Activated T-helper 9 cell treated with anti-CD3 and anti-CD28 coated beads, Interleukin-2, amount 50 U/mL, for 16 hours (primary cell): ENCODE measurements at places on chromosomes 3 and 15.

DNA sequence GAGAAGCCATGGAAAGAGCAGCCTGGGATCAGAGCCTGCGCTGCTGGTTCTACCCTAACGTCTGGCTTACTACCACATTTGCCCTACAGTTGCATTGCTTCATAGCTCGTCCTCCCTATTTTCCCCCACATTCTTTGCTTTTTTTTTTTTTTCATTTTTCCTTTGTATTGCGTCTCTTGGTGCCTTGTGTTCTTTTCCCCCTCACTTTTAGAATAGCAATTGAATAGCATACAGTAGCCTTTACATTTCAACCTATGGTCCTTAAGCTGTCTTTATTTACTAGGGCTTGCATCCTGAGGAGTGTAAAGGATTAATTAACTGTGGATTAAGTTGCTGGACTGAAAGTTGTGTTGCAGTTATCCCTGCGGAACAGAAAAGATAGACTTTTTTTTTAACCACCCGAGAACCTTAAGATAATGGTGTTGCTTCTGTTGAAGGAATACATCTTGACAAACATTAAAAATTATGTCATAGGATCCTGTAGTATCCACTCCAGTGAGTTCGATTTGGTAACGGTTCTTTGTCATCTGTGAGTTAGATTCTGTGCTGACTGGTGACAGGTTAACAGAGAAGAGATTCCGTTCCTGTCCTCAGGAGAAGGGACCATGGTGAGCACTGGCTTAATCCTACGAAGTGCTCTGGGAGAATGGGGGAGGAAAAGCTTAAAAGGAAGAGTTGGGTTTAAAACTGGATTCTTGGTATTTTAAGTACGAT is 417.4 kb upstream of the NAALADL2 start:
- DNase-seq: no peak

DNA sequence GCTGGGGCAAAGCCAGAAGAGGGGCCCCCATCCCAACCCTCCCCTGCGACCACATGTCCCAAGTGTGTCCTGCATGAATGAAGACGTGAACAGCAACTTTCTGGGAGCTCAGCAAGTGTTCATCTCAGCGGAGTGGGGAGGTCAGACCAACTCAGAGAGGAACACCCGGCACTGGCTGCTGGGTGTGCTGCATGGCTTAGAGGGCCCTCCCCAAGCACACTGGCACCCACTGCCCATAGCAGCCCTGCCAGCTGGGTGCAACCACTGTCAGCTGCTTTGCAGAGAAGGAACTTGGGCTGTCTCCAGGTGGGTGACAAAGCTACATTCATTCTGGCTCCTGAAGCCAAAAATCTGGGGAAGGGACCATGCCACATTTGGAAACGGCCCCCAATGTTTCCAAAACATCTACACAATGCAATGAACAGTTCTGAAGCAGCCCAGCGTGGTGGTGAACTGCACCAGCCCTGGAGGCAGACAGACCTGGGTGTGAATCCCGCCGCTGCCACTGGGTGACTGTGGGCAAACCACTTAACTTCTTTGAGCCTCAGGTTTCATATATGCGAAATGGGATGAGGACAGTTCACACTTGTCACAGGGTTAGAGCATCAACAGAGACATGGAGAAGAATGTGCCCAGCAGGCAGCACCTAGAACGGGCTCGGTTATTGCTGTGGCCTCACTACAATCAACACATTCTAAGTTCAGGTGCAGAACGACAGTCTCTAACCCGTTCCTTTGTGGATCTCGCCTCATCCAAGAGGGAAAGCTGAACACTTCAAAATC is 145.4 kb downstream of the NUP210 start:
- DNase-seq: no peak

DNA sequence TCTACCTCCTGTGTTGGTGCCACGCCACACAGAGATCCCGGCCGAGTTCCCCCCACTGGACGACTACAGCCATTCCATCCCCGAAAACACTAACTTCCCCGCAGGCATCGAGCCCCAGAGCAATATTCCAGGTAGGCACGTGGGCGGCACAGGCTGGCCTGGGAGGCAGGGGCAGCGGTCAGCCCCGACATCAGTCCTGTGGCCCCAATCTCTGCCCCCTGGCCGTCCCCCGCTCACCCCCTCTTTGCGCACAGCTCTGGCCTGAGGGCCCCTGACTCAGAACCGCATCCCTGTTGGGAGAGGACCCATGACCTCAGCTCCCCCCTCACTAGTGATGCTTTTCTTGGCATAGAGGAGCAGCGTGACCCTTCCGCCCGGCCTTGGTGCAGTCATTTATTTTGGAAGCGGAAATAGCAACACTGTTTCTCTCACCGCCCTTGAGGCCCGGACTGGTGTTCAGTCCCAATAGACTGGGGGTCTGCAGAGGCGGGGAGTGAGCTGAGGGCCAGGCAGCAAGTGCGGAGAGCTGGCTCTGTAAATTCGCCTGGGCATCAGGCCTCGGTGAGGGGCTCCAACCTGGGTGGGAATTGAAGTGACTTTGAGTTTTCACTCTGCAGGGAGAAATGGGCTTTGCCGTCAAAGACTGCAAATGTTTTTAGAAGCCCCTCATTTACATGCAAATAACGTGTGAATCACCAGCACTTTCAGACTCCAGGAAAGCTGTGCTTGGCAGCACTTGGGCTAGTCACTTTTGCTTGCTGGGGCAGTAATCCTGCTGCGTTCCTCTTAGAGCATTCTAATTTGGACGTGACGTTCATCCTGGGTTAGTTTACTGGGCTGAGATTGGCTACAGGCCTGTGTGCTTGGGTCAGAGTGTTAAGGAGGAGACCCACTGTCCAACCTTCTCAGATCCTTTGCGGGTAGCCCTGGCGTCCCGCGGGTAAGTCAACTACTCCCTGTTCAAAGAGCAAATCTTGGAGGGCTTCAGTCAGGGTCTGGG is 88.9 kb downstream of the AAGAB start:
- DNase-seq: no peak

- no peak for DNase-seq
Measured at GRCh38 chr3:56355570-56356185, 112.6 kb downstream of the ERC2 start.

GRCh38 chr3:44966795-44967278 is 9.1 kb downstream of the ZDHHC3 start:
- no peak for DNase-seq

GRCh38 chr3:122227036-122227781 is 43.7 kb downstream of the CASR start:
- no peak for DNase-seq

DNA sequence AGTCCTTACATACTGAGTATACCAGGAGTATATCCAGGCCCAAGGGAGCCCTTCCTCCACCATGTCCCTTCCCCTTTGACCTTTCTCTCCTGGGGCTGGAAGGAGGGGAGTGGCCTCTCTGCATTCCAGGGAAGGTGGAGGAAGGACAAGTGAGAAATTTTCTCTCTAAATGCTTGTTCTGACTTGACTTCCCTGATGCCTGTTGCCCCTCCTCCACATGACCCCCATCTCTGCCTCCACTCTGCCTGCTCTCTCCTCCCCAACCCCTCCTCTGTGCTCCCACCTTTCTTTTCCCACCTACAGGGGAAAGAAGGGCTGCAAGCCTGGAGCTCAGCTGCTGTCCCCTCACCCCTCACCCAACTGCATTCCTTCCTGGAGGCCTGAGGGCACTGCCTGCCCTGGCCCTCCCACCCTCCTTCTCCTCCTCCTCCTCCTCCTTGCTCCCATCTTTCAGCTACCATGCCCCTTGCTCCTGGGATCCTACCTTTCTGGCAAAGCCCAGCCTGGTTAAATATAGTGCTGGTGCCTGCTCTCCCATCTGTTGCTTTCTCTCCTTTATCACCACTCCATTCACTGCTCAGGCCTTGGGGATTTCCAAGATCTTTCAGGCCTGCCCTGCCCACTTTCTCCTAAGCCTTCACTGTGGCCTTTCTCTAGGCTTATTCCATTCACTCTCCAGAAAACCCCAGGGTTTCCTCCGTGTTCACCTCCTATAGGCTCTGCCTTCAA is 8.5 kb upstream of the DAG1 start:
- no peak for DNase-seq

DNA sequence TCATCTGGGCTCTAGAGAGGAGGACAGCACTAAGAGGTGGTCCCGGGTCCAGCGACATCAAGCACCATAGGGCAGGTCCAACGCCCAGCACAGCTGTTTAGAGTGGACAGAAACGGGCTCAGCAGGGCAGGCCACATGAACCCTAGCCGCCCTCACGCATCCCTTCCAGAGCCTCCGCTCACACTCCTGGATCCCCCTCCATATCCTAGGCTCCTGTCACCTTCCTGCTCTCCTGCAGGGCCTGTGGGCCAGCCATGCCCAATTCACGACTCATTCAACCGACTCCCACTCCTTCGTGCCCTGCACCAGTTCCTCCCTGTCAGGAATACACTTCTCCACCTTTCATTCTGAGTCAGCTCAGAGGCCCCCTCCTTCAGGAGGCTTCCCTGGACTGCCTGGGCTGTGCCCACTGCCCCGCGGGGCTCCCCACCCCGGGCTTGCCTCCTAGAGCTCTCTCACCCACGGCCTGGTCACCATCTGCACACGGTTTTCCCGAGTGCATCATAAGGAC is 90.2 kb downstream of the LINGO1 start:
- no peak for DNase-seq

GRCh38 chr3:63960048-63960711 is 48.0 kb upstream of the SCAANT1 start:
- DNase-seq: no peak

DNA sequence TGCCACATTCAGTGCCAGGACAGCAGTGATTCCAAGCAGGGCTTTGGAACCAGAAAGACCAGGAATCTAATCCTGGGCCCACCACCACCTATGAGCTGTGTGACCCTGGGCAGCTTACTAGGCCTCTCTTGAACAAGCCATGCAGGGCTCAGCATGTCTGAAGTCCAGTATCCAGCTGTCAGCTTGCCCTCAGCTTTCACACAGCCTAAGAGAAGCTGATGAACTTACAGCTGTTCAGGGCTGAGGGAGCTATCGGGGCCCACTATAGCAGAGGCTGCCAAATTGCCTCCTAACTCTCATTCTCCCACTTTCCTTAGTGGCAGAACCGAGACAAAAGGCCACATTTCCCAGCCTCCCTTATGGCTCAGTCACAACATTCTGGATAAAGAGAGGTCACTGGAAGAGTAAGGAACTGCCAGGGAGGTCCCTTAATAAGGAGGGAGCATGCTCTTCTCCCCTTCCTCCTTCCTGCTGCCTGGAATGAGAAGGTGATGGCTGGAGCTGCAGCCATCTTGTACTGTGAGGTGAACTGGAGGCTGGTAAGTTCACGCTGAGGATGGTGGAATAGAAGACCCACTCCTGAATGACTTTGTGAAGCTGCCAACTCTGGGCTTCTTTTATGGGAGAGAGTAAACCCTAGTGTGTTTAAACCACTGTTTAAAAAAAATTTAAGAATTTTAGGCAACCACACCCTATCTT is 34.5 kb downstream of the FEM1B start:
- no peak for DNase-seq

- no peak for DNase-seq
Measured at GRCh38 chr3:151112731-151113130, 27.3 kb downstream of the MED12L start.

DNA sequence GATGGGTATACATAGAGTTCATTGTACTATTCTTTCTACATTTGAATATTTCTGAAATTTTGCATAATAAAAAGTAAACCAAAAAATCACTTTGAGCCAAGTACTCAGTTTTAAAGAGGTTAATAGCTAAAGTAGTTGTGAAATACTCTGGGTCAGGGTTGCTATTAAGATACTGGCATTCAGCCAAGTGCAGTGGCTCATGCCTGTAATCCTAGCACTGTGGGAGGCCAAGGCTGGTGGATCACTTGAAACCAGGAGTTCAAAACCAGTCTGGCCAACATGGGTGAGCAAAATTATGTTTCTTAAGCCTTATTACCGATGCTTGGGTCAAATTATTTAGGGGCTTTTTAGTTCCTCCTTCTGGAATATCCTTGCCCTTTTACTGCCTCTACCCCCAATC is 122.0 kb upstream of the MELTF start:
- no peak for DNase-seq

- no peak for DNase-seq
Measured at GRCh38 chr3:171830518-171830875, 12.7 kb upstream of the TMEM212 start.

DNA sequence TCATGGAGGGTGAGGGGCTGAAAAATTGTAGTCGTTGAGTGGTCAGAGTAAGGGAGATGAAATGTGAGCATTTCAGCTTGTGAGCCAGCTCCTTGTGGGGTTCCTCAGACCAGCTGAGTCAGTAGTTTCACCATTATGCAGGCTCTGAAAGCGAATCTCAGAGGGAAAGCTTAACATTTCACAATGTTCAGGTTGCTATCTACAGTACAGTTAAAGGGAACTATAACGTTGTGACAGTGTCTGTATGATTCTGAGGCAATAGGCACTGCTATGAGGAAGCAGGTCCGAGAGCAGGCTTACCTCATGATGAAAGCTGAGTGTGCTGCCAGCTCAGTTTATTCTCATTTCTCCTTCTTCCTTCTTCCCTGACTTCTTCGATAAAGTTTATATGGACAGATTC is 469.6 kb downstream of the EDEM1 start:
- no peak for DNase-seq

DNA sequence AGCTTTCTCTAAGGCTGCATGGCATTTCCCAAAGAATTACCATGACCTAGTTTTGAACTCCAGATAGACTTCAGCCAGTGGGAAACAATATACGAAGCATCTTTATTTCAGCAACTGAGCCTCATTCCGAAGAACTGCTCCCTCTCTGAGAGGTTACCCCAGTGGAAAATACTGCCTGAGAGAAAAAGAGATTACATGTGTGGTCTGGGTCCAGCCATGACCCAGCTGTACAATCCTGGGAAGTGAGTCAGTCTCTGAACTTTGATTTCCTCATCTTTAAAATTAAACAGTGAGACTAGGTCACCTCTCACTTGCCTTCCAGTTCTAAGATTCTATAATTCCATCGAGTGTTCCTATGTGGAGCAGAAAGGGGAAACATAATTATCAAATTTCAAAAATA is 42.4 kb downstream of the TNIK start:
- no peak for DNase-seq

- DNase-seq: no peak
Measured at GRCh38 chr3:138408751-138409570, 25.5 kb upstream of the ESYT3 start.

DNA sequence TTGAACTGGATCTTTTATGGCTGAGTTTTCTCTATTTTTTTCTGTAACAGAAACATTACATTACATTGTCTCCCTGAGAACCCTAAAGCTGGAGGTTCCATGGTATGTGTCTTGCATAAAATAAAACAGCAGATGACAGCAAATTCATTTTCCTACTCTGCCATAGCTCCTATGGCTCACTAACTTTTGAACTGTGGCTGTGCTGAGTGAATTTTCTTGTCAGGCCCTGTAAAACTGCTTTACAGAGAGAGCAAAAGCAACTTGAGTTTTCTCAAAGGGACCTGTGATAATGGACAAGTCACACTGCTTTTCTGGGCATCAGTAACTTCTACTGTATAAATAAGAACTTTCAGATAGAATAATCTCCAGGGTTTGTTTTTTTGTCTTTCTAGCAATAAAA is 129.9 kb upstream of the TSC22D2 start:
- DNase-seq: no peak

- no peak for DNase-seq
Measured at GRCh38 chr3:45066109-45066801, 40.2 kb downstream of the CLEC3B start.

DNA sequence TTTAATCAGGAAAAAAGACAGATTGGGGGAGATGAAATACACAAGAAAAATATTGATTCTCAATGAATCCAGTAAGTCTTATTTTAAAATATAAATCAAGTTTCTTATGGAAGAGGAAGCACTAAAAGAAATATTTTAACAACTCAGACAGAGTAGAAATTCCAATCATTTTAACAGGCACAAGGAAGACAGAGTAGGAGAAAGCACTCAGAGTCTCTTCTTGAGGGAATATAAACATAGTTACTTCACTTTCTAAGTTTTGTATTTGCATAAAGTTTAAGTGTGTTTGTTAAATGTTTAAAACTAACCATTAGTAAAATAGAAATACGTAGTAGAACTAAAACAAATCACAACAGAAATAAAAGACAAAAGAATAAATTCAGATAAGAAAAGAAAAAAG is 24.5 kb upstream of the RTP4 start:
- DNase-seq: no peak
